ENCODE measurements at places on chromosomes 4 and X.

- no peak for DNase-seq
Observed at GRCh38 chrX:70336767-70337166, 46.9 kb downstream of the KIF4A start.

DNA sequence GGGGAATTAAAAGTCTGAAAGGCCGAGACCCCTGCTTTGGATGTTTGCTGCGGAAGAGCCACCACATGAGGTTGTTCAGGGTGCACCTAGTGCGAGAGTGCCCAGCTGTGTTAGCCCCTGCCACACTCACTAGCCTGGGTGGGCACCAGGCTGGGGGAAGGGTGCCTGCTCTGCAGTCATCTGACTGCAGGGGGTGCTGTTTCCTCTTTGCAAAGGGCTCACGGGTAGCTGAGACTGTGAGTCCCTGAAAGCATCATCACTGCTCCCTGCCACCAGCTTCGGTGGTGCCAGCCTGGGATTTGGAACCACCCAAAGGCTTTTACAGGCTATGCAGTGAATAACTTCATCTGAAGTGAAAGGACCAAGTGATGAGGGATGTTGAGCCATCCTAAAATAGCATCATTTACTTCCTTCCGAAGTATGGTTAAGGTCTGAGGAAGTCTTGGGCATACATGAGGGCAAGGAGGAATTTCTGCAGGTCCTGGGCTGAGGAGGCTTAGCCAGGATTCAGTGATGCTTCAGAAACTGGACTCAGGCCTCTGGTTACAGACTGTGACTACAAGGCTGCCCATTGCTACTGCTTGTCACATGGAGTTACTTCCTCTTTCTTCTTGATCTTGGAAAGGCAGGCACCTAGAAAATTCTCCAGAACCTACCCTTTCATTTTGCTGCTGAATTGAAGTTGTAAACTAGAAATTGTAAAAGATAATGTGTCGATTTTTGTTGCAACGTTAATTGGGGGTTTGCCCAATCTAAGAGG is 293.2 kb upstream of the PRPS2 start:
- no peak for DNase-seq

- peak; percentile 53 for DNase-seq
Observed at GRCh38 chrX:9997524-9997923, 30.4 kb downstream of the CLDN34 start.

DNA sequence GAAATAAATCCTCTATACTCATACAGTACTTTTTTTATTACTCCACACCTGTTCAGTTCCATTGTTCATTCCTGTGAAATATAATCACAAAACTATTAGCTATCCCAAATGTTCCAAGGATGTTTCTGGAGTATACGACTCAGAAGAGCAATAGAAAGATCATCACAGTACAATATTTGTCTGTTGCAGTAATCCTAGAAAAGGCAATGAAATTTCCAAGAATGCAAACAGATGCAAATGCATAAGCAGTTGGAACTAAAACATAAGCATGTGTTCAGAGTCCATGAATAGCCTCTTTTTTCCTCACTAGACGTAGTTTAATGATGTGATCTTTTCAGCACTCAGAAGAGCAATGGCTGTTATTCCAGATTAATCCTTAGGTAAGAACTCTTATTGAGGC is 55.2 kb downstream of the RTL3 start:
- DNase-seq: no peak

DNA sequence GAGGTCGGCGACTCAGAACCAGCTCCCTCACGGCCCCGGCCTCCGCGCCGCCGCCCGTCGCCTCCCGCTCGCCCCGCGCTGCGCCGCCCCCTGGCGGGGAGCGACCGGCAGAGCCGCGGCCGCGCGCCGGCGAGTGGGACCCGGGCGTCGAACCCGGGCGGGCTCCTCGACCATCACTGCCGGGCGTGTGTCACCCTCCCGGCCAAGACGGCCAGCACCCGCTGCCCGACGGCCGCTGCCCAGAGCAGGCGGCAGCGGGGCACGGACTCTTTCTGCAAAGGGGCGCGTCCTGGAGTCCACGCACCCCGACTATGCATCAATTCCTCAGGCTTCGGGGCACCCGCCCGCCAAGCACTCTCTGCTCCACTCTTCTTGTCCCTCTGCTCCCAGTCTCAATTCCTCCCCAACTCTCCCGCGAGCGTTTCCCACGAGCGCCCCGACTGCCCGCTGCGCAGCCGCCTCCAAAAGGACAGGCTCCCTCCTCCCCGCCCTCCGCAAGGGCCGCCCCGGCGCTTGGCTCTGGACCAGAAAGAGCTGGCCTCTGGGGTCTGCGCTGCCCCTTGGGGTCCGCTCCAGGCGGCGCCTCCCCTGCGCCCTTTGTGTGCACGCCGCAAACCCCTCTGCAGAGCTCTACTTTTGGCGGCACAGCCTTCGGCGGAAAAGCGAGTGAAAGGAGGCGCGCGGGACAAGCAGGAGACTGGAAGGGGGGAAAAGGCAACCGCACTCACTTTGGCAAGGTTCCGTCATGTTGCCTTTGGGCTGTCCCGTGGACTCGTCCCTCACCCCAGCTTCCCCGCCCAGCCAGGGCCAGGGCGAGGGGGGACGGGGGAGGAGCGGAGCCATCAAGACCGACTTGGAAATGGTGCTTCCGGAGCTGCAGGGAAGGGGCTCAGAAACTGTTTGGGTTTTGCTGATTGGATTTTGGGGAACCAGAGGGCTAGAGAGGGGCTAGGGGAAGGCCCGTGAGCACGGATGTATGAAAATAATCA is 1.0 kb downstream of the PDE5A start:
- peak; percentile 73 for DNase-seq

DNA sequence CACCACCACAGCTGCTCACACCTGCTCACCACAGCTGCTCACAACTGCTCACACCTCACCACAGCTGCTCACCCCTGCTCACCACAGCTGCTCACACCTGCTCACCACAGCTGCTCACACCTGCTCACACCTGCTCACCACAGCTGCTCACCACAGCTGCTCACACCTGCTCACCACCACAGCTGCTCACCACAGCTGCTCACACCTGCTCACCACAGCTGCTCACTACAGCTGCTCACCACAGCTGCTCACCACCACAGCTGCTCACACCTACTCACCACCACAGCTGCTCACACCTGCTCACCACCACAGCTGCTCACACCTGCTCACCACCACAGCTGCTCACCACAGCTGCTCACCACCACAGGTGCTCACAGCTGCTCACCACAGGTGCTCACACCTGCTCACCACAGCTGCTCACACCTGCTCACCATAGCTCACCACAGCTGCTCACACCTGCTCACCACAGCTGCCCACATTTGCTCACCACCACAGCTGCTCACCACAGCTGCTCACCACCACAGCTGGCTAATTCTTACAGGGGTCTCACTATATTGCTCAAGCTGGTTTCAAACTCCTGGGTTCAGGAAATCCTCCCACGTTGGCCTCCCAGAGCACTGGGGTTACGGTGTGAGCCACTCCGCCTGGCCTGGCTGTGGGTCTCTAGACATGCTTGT is 30.4 kb upstream of the CPLX1 start:
- no peak for DNase-seq
